ENCODE measurements at places on chromosomes 16 and 17.

- ATAC-seq = peak; percentile 7
Observed at GRCh38 chr17:80363518-80364090, 51.4 kb upstream of the ENDOV start.

DNA sequence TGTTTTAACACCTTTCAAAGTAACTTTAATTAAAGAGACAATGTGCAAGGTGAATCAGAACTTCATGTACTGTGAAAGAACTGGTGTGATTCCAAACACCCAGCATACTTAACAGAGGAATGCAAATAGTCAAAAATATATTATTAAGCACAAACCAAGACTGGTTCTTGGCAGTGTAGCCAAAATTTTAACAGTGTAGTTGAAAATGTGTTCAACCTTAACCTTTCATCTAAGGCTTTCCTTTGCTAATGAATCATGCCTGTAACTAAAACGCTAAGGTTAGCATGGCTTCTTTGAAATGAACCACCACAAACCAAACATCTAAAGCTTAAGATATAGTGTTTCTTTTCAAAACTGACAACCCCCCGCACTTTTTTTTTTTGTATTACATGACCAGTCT lies 146.3 kb upstream of the AXIN2 start:
- no peak for ATAC-seq

DNA sequence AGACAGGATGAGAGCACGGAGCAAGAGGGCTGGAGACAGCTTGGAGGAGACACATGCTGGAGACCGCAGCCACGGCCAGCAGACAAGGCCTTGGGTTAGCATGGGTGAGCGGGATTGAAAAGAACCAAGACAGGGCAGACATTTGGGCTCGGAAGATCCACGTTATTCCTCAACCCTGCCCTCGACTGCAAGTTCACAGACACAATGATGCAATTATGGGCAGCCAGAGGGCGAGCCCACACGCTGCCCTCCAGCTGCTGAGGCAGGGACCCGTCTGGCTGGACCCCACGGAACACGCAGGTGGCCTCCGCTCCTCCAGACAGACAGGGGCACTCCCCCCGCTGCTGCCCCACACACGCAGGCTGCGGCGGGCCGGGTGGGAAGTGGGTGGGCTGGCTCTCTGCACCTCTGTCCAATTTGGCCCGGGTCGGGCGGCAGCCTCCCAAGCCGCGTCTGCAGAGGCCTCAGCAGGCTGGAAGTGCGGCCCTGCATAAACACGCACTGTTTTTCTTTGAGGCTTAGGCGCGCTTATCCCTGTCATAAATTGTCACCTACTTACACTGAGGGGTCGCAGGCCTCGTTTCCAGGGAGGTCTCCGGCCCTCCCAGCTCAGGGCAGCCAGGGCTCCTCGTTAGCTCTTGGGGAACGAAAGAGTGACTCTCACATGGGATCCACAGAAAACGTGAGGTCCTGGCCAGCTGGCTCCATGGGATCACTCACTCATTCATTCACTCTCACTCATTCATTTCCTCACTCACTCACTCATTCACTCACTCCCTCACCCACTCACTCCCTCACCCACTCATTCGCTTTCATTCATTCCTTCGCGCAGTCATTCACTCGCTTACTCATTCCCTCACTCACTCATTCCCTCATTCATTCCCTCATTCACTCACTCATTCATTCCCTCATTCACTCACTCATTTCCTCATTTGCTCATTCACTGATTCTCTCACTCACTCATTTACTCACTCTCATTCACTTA lies 303.9 kb downstream of the C16orf95 start:
- no peak for ATAC-seq

GRCh38 chr16:27378871-27379481 lies 23.0 kb upstream of the IL21R start:
- no peak for ATAC-seq

GRCh38 chr17:57557416-57557815 lies 187.7 kb downstream of the CCDC182 start:
- peak; percentile 38 for ATAC-seq

GRCh38 chr17:44389281-44389680 lies at the start of gene ITGA2B:
Gene ITGA2B (minus strand): TSS chr17:44389649. CDS start chr17:44389473, 176 bp downstream.
- ATAC-seq = no peak

DNA sequence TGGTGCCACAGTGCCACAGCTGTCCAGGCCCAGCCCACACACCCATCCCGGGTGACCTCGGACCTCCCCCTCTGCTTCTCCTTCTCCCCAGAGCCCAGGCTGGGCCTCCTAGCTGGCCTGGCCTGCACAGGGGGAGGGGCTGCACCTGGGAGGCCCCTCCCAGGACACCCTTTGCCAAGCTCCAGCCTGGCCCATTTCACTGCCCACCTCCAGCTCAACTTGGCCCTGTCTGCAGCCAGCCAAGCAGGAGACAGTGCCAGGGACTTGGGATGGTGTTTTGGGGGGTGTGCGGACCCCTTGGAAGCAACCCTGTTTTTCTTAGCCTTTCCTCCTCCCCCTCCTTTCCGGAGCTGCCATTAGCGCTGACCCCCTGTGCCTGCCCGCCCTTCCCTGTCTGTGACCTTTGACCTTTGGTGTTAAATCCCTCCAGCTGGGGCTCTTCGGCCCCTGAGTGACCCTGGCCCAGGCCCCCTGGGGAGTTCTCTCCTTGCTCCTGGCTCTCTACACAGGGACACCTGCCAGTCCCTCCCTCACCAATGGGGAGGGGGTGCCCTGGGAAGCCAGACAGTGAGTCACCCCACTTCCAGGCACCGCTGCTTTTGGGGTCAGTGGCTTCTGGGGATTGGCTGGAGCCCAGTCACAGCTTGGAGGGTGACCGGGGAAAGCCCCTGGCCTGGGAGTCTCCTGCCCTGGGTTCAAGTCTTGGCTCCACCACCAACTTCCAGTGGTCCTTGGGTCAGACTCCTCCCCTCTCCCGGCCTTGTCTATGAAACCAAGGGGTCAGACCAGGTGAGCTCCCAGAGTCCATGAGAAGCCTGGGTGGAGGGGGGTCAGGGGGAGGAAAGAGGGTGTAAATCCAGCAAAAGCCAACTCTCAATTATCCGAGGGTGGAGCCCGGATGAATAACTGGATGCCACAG lies 1.9 kb downstream of the GLIS2 start:
- ATAC-seq = peak; percentile 0

- ATAC-seq = no peak
Observed at GRCh38 chr16:35747658-35748455, 2288.4 kb downstream of the TP53TG3F start.

- ATAC-seq = no peak
Observed at GRCh38 chr17:79939755-79940458, 95.8 kb downstream of the TBC1D16 start.

DNA sequence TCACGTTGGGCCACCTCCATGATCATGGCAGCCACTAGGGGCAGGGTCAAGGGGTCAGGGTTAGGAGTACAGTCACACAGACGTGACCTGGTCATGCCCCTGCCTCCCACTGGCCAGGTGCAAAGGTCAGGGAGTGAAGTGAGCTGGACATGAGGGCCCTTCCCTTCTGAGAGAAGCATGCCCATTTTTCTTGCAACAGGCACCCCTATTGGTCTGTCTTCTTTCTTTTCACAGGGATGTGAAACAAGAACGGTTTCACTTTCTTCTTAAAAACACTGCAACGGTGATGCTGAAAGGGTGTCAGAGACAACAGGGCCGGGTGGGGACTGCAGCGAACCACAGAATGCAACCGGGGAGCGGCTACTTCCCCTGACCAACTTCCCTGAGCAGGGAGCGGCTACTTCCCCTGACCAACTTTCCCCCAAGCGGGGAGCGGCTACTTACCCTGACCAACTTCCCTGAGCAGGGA lies 52.1 kb upstream of the DOC2B start:
- no peak for ATAC-seq

DNA sequence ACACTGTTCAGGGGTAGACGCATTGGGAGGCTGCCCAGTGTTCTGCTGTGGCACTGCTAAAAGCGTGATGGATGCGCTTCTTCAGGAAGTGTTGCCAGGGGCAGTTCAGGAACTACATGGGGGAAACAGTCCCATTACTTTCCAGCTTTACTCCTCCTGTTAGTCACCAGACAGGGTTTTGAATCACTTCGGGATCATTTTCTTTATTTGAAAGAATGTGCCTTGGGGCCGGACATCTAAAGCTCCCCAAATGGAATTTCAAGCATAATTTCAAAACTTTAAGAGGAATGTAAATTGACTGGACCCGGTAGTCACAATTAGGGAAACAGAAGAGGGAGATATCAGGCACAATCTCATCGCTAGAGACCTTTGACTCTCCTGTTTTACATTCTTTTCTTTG lies 1.3 kb upstream of the KRTAP2-1 start:
- ATAC-seq = no peak

GRCh38 chr17:82358465-82359350 lies at the start of gene TEX19:
Gene TEX19 (plus strand): TSS chr17:82359247. CDS start chr17:82362151, 2,904 bp downstream.
- ATAC-seq = no peak

- no peak for ATAC-seq
Observed at GRCh38 chr17:9880582-9880999, 24.5 kb downstream of the RCVRN start.

- ATAC-seq = no peak
Observed at GRCh38 chr17:82920150-82920549, 80.3 kb upstream of the ZNF750 start.

DNA sequence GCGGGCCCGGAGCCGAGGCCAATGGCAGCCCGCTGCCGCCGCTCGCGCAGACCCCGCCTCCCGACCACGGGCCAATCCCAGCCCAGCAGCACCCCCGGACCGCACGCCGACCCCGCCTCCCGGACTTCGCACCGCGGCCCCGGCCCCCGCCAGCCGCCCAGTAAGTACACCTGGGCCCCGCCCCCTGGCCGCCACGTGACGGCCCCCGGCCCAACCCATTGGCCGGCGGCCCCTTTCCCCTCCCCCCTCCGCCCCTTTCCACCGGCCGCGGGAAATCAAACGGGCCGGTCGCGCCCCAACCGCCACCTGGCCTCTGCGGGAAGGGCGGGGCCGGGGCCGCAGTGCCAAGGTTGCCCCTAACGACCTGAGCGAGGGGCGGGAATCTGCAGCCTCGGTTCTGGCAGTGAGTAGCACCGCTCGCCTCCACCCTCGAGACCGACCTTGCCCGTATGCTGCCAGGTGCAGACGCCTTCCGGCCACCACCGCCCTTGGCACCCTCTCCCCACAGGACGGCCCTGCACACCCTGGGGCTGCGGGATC lies at the start of gene YBX2:
TSS of gene YBX2 (minus strand) at position 26 of the 540 bp plus-strand sequence. CDS start 139 bp downstream, outside the sequence.
- ATAC-seq = peak; percentile 91

- peak; percentile 96 for ATAC-seq
Observed at GRCh38 chr17:12789481-12790248, at the start of gene ARHGAP44. Gene ARHGAP44 (plus strand): TSS chr17:12789498. CDS start chr17:12789839, 341 bp downstream.

GRCh38 chr16:66610111-66610820 lies 5.8 kb downstream of the CMTM3 start:
- ATAC-seq = no peak

GRCh38 chr16:8936421-8936820 lies 27.3 kb downstream of the USP7 start:
- ATAC-seq = peak; percentile 63

DNA sequence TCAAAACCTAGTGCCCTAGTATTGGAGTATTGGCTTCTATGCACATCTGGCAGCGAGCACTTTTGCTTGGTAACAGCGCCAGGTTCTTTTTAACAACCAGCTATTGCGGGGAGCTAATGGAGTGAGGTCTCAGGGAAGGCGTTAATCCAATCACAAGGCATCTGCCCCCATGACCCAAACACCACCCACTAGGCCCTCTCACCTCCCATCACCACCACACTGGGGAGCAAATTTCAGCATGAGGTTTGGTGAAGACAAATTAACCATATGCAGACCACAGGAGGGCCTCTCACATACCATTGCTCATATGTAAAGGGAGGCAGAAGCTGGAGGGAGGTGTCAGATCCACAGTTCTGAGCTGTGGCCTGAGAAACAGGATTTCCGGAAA lies 893 bp upstream of the ODF4 start:
- ATAC-seq = no peak

GRCh38 chr16:3022208-3022683 lies 1.5 kb downstream of the HCFC1R1 start:
- peak; percentile 43 for ATAC-seq

DNA sequence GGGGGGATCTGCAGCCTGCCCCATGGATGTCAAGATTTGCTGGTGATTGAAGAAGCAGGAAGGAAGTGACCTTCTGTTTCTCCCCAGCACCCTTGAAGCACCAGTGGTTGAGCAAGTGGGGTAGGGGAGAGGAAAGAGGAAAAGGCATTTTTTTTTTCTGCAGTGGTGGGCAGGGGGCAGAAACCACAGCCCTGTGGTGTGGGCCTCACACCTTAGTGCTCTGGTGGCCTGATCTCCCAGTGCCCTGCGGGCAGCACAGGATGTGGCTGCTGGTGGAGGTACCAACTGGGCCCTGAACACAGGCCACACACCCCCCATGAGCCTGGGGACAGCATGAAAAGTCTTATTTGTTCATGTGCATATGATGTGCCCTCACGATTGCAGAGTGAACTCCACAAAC lies 7.1 kb downstream of the ITGAD start:
- ATAC-seq = no peak

- ATAC-seq = no peak
Observed at GRCh38 chr17:4510618-4510941, 11.9 kb downstream of the SPNS2 start.

DNA sequence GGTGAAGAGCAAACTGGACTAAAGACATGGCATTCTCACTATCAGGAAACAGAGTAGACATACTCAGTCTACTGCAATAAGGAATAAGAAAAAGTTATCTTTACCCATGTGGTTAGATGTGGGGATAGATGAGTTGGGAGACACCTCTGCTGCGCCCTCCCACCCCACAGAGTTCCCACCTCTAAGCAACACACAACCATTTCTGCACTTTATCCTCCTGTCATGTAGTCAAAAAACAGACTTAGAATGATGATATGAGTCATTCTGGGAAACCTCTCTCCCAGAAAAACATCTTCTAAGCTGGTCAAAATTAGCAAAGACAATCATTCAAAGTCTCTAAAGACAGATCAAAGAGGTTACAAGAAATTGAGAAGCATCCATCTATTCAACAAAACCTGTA lies 94.9 kb downstream of the CACNG1 start:
- no peak for ATAC-seq

- ATAC-seq = no peak
Observed at GRCh38 chr16:61885343-61885742, 150.9 kb downstream of the CDH8 start.
